Vagina (tissue), 2 donors: ENCODE measurements at places on chromosomes 1 and 21. TPM values are rescaled to one million over a fixed set of nuclear protein-coding genes. Genes with fewer than 3 reads are reported as not detected.

DNA sequence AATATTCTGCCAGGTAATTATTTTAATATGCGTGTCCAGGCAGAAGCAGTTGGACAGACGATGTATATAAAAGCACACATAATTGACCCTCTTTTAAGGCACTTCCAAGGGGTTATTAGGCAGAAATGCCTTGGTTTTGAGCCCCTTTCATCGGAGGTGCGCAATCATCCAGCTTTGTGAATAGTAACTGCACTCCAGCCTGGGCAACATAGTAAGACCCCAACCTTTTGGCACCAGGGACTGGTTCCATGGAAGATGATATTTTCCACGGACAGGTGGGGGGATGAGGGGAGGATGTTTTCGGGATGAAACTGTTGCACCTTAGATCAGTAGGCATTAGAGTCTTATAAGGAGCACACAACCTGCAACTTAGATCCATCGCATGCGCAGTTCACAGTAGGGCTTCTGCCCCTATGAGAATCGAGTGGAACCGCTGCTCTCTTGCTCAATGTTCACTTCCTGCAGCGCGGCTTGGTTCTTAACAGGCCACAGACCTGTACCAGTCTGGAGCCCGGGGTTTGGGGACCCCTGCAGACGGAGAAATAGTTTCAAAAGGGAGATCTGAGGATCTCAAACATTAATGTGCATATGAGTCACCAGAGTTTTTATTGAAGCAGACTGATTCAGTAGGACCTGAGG is 1.8 kb upstream of the MCOLN2 start:
- no peak for DNase-seq

SCYL3 gene
- 11.8 TPM for total RNA-seq

DNA sequence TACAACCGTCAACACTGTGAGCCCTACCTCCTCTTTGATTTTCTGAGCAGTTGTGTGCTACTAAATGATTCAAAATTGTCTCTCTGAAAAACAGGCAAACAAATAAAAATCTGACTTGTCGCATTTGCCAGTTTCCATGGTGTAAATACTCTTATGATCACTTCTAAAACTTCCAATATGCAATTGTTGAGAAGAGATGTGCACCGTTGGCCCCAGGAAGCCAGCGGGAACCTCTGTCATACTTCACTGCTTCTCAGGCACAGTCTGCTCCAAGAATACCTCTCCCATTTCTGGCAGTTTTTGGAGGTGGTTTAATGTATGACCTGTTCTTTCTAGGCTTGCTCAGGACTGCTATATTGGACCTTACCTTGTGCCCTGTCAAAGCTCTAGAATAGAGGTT is 196.0 kb upstream of the NCAM2 start:
- no peak for DNase-seq

DNA sequence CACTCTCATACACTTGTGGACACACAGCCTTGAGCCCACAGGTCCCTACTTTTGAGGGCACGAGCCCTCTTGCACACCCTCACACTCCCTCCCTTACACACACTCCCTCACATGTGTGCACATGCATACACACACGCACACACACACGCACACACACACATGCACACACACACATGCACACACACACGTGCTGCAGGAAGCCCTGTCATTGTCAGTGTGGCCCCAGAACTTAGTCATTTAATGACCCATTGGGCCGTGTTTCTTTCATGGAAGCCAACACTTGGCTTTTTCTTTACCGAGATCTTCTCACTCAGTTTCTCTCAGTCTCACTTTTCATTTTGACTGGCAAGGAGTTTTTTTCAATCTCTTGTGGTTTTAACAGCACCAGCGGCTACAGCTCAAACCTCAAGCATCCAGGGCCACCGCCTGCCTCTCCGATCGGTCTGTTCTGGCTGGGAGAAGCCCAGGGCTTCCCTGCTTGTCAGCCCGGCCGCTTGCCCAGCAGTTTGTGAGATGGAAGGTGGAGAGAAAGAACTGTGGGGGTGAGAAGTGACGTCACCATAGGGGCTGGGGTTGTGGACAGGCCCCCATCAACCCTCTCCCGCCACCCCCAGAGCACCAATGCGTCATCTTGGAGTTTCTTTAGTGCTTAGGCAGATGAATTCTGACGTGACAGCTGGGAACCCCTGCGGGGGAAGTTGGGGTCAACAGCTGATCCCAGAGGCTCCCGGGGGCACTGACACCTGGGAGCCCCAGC is 15.8 kb upstream of the TNFRSF8 start:
- DNase-seq = no peak

OR6K6 gene
- total RNA-seq = not detected

- DNase-seq = no peak
These were observed 42.5 kb downstream of the PTPRF start for GRCh38 chr1:43573066-43573800.

GRCh38 chr1:32757213-32757895 is 54.8 kb upstream of the SYNC start:
- no peak for DNase-seq
